ENCODE measurements at places on chromosomes 4 and X. TPM values are rescaled to one million over a fixed set of nuclear protein-coding genes. Genes with fewer than 3 reads are reported as not detected.

VEGFC gene
- total RNA-seq: not detected

NCBP2L gene
- total RNA-seq: not detected

DNA sequence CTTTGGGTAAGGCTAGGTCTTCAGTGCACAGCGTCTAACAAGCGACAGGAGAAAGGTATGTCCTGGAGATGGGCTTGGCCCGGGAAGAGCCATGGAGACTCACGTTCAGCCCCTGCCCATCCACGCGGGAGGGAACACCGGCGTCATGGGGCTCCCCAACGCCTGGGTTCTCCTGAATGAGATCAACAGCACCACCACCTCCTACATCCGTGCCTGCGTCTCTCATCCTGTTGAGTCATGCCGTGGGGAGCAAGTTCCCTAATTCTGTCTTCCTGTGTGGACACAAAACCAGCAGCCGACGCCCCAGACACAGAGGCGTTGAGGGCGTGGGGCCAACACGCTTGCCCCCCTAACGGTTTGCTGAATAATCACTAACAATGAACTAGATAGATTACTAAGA, 20.1 kb upstream of the IL3RA start:
- ATAC-seq: peak; percentile 77

- ATAC-seq: no peak
Observed at GRCh38 chr4:63717384-63717783, 691.9 kb downstream of the TECRL start.

DNA sequence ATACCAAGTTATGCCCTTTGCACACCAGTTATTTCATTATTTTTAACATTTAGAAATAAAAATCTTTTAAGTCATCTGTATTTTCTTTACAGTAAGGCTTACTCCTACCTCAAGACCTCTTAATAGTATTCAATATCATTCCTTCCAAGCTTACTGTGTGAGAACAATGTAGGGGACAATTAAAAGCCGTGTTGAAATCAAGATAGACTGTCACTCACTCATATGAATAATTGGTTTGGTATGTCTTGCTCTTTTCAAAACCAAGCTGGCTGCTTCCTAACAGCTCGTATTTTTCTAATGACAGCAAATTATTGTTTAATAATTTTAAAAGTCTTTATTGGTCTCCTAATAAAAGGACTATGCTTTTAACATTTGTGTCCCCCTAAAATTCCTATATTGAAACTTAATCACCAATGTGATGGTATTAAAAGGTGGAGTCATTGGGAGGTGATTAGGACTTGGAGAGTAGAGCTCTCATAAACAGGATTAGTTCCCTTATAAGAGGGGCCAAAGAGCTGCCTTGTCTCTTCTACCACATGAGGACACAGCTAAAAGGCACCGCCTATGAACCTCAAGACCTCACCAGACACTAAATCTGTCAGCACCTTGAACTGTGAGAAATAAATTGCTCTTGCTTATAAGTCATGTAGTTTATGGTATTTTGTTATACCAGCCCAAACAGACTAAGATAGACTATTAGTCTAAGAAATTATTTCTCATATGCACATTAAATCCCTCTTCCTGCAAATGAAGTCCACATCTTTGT, 4.1 kb downstream of the ABCB7 start:
- ATAC-seq: no peak

GRCh38 chr4:88672987-88673386, 24.6 kb downstream of the NAP1L5 start:
- peak; percentile 34 for ATAC-seq

- no peak for ATAC-seq
Observed at GRCh38 chrX:139158256-139158655, 372.3 kb upstream of the F9 start.

TCEAL8 gene
- total RNA-seq: 25.6 TPM

BANK1 gene
- total RNA-seq: 0.50 TPM

DNA sequence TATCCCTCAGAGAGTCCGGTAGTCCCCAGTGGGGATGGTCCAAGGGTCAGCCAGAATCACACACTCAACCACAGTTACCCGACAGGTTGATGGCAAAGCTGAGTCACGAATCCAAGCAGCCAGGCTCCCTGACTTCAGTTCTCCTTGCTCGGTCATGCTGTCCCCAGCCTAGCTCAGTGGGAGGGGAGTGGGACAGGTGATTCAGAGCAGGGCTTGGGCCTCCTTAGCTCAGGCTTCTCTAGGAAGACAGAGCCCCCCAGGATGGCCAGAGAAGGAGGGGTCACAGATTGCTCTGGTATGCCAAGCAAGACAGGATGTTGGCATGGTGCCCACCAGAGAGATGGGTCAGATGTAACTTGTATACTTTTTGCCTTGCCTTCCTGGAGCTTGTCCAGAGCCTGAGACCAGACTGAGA, 66.5 kb downstream of the EFNB1 start:
- peak; percentile 38 for ATAC-seq

- ATAC-seq: no peak
Observed at GRCh38 chrX:69510137-69510715, 6.1 kb downstream of the NALF2 start.

- no peak for ATAC-seq
Observed at GRCh38 chrX:71321731-71322130, 20.2 kb downstream of the ITGB1BP2 start.

DNA sequence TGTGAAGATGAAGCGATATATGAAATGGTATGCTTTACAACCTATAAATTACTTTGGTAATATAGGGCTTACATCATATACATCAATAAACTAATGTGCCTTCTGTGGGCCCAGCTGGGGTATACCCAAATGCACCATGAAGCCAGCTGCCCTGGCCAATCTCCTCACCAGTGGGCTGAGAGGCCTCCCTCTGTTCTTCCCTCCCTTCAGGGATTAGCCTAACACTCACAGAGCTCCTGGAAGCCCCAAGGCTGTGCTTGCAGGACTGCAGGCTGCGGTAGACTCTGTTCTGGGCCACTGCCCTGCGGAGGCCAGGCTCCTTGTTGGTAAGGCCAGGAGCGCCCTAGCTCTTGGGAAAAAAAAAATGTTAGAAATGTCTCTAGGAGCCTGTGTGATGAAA, 33.9 kb downstream of the PAGE1 start:
- no peak for ATAC-seq

- ATAC-seq: no peak
Observed at GRCh38 chr4:69057620-69058409, 38.5 kb upstream of the UGT2B7 start.

Measured in activated T-helper 17 cell treated with anti-CD3 and anti-CD28 coated beads, Interleukin-2, amount 50 U/mL, for 72 hours (primary cell).